NCI-H146 (cell line): ENCODE measurements at places on chromosomes 16 and 17.

GRCh38 chr16:3145151-3145550, 10.3 kb downstream of the ZNF213 start:
- DNase-seq = no peak

GRCh38 chr16:2480948-2481347, 6.0 kb downstream of the TBC1D24 start:
- no peak for DNase-seq

- peak; percentile 24 for DNase-seq
Observed at GRCh38 chr17:78572239-78573205, 4.7 kb downstream of the DNAH17 start.

GRCh38 chr17:2239882-2240430, 63.6 kb downstream of the SMG6 start:
- DNase-seq = no peak

GRCh38 chr17:4443476-4443875, 9.7 kb downstream of the SPNS3 start:
- DNase-seq = no peak

GRCh38 chr16:87075319-87075860, 241.8 kb downstream of the C16orf95 start:
- DNase-seq = no peak

DNA sequence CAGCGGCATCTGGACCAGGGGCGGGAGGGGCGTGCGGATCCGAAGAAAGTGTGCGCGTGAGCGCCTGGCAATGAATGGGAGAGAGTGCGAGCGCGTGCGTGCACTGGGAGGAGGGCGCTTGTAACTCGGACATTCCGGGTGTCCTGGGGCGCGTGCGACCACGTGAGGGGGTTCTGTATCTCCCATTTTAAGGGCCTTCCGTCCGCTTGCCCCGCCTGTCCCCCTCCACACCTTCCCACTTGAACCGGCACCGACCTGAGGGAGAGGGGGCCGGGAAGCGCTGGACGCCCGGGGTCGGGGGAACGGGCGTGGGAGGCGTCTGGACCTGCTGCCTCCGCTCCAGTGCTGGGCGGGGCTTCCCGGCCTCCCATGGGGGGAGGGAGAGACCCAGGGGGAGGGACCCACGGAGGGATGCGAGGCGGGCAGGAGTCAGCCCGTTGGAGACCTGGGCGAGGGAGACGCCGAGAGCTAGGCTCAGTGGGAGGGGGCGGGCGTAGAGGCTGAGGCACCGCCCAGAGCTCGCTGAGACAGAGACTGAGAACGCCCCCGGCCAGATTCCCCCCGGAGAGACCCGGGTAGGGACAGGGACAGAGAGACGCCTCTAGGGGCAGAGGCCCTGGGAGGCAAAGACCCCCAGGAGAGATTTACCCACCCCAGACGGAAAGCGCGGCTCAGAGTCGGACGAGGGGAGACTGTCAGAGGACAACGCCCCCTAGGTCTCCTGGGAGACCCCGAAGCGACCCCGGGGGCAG, at the start of gene KREMEN2:
KREMEN2 (plus strand) TSS at position 553 of the 752 bp plus-strand sequence. CDS start 246 bp downstream, outside the sequence.
- peak; percentile 96 for DNase-seq

DNA sequence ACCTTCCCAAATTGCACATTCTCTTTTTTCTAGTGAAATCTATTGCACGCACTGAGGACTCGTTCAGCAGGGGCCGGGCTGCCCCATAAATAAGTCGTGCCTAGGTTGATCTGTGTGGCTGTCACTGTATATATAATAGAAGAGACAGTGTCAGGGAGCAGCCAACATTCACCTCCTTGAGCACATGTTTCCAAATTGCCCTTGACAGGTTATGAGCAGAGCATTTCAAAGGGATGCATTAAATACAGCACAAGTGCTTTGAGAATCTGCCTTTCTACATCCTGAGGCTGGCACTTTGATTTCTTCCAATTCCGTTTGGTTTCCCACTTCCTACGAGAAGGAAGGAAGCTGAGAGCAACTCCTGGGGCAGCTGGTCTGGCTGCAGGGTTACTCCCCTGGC, 291.2 kb downstream of the NPIPA8 start:
- DNase-seq = no peak

- DNase-seq = no peak
Observed at GRCh38 chr17:28206292-28206691, 112.7 kb upstream of the TMEM97 start.

DNA sequence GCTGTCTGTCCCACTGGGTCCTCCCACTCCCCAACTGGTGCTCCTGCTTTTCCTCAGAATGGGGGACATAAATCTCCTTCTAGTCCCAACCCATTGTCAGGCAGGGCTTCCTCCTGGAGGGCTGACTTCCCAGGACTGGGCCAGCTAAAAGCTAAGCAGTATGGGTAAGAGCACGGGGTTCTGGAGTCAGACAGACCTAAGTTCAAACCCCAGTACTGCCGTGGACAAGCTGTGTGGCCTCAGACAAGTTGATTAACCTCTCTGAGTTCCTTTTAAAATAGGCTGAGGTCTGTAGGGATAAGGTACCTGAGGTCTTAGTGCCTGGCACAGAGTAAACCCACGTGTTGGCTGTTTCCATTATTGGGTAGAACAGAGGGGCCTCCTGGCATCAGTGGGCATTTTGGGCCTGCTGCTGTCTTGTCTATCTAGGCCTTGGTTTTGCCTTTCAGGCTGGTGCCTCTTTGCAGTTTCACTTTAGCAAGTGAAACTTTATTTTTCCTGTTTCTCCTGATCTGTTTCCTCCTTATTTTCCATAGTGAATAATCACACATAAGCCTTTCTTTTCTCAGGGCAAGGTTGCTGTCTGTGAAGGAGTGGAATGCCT, 114.6 kb downstream of the PRKCB start:
- no peak for DNase-seq

DNA sequence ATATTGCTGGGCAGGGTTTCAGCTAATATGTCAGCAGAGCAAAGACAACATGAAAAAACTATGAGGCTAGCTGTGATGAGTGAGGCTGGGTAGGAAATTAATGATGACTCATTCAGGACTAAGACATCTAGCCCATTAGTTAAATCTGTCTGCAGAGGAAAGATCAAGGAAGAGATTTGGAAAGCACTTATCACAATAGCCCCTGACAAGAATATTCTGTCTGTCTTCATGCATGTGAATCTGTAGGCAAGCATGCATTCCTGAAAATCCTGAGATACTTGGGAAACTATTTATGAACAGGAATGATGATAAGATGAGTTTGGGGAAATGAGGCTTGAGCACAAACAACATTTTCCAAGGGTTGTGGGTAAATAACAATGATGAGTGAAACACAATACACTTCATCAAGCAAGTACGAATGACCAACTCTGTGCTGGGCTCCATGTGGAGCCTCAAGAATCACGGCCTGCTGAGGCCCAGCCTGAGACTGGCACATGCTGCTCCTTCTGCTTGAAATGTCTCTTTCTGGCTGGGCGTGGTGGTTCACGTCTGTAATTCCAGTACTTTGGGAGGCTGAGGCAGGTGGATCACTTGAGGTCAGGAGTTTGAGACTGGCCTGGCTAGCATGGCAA, 96.5 kb upstream of the ASIC2 start:
- no peak for DNase-seq

DNA sequence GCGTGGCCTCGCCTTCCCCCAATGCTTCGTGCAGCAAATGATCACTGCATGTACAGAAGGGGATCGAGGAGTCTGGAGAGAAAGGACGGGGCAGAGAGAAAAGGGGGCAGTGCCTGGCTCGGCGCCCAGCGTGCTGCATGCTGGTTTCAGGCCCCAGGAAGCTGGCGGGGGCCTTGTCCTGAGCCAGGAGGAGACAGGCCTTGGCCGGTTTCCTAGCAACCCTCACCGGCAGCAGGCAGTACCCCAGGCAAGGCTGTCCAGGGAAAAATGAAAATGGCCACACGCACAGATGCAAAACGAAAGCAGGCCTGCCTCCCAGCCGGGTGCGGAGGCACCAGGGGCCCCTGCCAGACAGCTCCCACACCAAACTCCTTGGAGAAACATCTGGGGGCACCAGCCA, 126.3 kb downstream of the ZFHX3 start:
- peak; percentile 15 for DNase-seq

GRCh38 chr16:22235839-22236745, 30.0 kb downstream of the EEF2K start:
- DNase-seq = no peak

GRCh38 chr17:72479113-72479512, 358.3 kb downstream of the SOX9 start:
- peak; percentile 84 for DNase-seq

DNA sequence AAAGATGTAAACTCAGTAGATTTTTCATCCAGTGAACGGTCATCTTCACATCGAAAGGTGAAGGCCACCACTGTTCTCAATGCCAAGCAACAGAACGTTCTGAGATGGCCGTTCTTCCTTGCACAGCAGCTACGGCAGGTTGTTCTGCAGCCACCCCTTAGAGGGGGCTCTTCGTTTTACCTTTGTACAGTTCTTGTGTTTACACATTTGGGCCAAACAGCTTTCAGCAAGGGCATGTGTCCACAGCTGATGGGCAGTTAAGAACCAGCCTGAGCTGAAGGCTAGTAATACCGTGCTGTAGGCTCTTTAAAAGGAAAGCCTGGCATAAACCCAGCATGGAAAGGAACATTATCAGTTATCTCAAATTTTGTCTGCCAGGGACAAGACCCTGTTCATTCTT, 15.9 kb downstream of the PLD6 start:
- no peak for DNase-seq

- no peak for DNase-seq
Observed at GRCh38 chr17:81256616-81257015, 17.5 kb downstream of the NDUFAF8 start.

DNA sequence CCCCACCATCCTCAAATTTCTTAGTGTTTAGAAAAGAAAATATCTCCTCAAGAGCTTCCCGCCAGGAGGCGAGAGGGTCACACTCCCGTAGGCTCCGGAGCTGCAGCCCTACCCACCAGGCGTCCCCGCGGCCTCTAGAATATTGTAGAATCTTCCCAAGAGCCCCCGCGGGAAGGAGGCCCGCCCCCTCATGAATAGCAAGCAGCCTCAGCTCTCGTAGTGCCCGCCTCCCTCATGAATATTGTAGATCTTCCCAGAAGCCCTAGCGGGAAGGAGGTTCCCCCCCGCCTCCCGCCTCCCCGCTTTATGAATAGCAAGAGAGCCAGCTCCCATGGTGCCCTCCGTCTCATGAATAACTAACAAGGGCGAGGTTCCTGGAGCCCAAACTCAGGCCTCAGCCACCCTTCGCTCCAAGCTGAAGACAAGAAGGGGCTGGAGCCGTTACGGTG, at the start of gene FBXO47:
FBXO47 (minus strand) TSS at position 114 of the 449 bp plus-strand sequence. CDS start 4,378 bp downstream, outside the sequence.
- DNase-seq = peak; percentile 61

DNA sequence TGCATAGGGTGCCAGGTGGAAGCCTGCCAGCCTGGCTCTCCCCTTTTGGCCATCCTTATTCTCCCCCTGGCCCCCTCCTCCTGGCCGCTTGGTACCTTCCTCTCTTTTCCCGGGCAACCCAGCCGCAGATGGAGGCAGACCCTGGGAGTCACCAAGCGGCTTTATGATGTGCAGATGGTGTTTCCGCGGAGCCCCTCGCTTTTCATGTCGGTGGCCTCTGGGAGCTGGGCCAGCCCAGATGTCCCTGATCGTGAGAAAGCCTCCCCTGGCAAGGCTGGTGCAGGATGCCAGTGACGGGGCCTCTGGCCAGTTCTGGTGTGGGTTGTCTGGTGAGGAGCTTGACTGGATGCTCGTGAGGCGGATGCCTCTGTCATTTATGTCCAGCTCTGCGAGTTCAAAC, 18.0 kb upstream of the BRD7 start:
- no peak for DNase-seq

DNA sequence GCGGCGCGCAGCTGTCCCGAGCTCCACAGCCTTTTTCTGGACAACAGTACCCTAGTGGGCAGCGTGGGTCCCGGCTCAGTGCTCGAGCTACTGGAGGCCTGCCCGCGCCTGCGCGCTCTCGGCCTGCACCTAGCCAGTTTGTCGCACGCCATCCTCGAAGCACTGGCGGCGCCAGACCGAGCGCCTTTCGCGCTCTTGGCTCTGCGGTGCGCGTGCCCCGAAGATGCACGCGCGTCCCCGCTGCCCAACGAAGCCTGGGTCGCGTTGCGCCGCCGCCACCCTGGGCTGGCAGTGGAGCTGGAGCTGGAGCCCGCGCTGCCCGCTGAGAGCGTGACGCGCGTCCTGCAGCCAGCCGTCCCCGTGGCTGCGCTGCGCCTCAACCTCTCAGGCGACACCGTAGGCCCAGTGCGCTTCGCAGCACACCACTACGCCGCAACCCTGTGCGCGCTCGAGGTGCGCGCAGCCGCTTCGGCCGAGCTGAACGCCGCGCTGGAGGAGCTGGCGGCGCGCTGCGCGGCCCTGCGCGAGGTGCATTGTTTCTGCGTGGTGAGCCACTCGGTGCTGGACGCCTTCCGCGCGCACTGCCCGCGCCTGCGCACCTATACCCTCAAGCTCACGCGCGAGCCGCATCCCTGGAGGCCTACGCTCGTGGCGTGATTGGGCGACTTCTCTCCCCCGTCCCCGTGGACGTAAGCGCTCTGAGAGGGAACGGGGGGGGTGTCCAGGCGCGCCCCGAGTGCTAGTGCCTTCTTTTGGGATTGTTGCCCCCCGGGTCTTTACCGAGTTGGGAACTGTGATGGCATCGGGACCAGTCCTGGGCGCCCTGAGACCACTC, 1.2 kb upstream of the HSF4 start:
- DNase-seq = peak; percentile 83

DNA sequence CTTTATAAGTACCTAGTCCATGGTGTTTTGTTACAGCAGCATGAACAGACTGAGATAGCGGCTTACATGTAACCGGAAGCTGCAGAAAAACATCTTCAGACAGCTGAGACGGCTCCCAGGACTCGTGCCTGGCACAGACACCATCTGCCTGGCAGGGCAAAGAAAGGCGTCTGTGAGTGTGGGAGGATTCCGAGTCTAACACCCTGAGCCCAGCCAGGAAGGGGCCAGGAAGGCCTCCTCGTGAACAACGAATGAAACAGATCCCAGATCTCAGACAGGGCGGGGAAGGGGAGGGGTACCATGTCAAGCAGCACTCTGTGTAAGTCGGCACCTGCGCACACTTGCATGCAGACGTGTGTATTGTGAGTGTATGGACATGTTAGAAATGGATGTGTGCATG, 4.4 kb upstream of the CSNK1D start:
- no peak for DNase-seq

- DNase-seq = no peak
Observed at GRCh38 chr17:49787884-49788477, 500 bp upstream of the KAT7 start.

GRCh38 chr16:30407804-30408534, 563 bp downstream of the ZNF771 start:
- peak; percentile 41 for DNase-seq

- no peak for DNase-seq
Observed at GRCh38 chr16:84239141-84239769, 557 bp downstream of the KCNG4 start.

GRCh38 chr17:67443931-67444595, 67.0 kb downstream of the PITPNC1 start:
- no peak for DNase-seq

- DNase-seq = no peak
Observed at GRCh38 chr17:63544467-63545301, 5.6 kb upstream of the DCAF7 start.

DNA sequence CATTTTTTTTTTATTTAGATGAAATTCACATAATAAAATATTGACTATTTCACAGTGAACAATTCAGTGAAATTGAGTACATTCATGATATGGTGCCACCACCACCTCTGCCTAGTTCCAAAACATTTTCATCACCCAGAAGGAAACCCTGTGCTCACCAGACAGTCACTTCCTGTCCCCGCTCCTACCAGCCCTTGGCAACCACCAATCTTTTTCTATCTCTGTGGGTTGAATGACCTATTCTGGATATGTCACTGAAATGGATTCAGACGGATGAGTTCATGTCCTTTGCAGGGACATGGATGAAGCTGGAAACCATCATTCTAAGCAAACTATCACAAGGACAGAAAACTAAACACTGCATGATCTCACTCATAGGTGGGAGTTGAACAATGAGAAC, 40.5 kb downstream of the ATP2C2 start:
- DNase-seq = no peak

- DNase-seq = no peak
Observed at GRCh38 chr17:10622617-10623485, 34.3 kb downstream of the MYH3 start.
